ENCODE measurements at places on chromosomes 5 and 9.

- no peak for DNase-seq
Measured at GRCh38 chr9:88890546-88890945, 100.7 kb upstream of the S1PR3 start.

- no peak for DNase-seq
Measured at GRCh38 chr9:75601280-75601679, 289.2 kb upstream of the PCSK5 start.

DNA sequence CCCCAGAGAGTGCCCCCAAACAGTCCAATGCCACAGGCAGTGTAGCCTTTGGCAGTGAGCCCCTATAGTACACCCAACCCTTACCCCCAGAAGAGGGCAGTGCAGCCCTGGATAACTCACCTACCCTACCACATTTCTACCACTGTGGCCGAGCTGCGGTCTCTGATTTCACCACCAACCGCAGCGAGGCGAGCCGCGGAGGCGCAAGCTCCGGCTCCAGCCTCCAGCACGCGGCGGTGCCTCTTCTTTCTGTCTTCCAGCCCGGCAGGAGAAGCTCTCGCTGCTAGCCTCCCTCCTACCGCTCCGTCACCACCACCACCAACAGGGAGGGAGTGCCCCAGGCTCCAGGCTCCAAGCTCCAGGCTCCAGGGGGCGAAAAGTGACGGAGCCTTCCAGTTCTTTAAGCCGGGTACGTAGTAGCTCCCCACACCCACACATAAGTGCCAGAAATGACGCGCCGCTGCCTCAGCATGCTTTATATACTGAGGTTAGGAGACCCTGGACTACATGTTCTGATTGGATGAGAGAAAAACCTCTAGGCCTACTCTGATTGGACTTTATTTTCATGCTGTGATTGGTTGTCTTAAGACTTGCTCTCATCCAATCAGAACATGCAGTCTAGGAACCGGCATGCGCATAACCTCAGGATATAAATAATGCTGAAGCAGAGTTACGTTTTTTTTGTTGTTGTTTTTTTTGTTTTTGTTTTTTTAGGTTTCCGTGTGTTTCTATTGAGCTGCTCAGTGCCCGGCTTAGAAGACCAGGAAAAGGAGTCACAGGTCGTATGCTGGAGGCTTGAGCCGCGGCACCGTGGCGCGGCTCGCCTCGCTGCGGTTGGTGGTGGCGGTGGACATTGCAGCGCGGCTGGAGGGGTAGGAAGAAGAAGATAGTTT, at the start of gene PCAT7:
Gene PCAT7, plus strand, starts transcription at position 645 of the 893 bp plus-strand sequence.
- no peak for DNase-seq

GRCh38 chr5:143514616-143515335, 111.3 kb upstream of the NR3C1 start:
- peak; percentile 52 for DNase-seq

DNA sequence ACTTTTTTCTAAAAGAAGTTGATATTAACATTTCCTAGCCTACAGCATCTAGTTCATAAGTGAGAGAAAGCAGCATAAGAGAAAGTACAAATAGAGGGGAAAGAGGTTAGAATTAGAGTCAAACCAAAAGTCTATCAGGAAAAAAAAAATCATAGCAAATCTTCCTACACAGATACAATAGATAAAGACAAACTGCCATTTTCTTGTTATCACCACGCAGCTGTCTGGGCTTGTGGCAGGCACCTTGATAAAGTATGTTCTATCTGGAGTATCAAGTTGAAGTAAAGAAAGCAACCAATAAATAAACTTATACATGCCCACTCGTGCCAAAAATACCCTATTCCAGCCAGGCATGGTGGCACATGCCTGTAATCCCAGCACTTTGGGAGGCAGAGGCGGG, 5.3 kb upstream of the NR4A3 start:
- DNase-seq: no peak

DNA sequence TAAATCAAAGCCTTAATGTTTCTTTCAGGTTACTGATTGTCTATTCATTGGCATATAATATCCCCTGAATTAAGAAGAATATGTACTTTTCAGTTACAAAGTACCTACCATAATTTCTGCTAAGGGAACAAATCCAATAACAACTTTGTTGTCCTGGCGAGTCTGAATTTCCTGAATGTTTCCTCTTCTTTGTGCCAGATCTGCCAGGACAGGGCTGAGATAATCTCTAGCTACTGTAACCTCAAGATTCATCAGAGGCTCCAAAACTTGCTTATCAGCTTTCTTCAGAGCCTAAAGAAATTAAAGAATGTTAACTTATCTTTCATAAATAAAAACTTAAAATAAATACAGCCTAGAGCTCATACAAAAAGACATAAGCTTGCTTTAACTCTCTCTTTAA, 37.2 kb downstream of the HEXB start:
- no peak for DNase-seq

DNA sequence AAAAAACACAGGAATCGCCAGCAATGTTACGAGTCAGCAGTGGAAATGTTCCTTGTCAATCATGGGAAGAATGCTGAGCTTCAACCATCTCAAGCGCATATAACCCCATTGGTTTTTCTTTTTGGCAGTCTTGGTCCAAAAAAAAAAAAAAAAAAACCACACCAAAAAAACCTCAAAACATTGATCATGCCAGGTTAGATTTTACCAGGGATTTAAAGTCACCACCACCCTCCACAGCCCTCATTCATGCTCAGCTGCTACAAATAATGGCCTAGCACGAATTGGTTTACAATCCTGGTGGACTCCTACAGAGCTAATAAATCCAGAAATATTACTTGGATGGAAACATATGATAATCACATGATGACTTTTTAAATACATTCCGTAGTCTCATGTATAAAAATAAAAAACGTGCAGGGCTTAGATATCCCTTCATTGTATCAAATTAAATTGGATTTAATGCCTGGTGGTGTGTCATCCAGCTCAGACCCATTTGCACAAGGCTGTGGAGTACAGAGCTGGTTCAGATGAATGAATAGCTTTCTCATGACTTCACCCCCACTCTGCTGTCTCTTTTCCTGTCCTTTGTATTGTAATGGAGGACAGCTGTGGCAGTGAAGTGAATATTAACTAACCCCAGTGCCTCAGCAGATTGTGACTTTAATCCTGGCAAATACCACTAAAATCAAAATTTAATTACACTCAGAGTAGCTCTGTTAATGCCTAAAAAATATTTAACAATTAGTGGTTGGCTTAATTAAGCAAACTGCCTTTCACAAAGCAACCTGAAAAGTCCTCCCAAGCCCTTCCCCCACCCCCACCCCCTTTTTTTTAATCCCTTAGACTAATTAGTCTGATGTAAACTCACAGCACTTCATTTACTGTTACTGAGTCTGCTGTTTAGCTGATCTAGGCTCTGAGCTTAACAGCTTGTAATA, 626.5 kb upstream of the ZNF608 start:
- peak; percentile 70 for DNase-seq

GRCh38 chr9:38127271-38127839, 58.3 kb upstream of the SHB start:
- no peak for DNase-seq

DNA sequence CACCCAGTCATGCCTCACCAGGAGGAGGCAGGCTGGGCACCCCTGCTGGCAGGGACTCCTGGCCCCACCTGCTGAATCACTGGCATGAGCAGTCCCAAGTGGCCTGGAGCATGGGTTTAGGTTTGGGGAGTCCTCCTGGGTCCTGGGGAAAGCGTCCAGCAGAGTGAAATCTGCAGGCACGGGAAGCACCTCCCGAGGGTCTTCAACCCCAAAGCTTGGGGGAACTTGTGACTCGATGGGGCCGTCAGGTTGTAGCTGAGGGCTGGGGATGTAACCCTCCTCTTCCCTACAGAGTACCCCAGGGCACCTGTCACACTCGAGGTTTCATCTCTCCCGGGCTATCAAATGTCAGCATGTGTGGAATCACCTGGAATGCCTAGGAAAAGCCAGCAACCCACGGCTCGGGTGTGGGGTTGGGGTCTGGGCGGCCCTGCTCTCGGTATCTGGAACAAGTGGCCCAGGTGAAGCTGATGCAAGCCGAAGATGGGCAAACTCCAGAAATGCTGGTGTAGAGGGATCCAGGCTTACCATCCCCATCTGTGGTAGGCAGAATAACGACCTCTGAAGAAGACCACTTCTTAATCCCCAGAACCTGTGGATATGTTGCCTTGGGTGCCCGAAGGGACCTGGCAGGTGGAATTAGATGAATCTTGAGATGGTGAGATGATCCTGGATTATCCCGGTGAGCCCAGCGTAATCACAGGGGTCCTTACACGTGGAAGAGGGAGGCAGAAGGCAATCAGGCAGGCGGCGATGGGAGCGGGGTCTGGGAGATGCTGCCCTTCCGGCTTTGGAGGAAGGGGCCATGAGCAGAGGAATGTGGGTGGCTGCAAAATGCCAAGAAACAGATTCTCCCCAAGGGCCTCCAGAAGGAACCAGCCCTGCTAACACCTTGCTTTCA, 6.1 kb upstream of the RASGEF1C start:
- no peak for DNase-seq

- DNase-seq: no peak
Measured at GRCh38 chr9:117044241-117044640, 357.1 kb downstream of the TRIM32 start.

DNA sequence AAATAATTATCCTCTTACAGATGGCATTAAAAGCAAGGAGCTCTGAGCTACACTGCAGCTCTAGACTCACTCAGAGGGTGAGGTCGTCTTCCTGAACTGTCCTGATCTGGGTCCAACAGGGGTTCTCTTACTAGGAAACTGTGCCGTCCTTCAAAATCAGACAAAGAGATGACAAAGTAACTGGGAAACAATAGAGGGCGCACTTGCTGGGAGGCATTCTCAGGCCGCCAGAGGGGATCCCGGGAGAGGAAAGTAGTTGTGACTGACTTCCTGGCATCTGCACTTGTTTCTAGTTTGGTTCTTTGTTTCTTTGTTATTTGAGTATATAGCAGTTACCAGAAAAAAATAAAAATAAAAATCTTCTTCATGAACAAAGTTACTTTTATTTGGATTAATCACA, 142.9 kb upstream of the MSX2 start:
- peak; percentile 5 for DNase-seq

- DNase-seq: peak; percentile 14
Measured at GRCh38 chr5:151318850-151319732, 15.5 kb upstream of the SLC36A3 start.

DNA sequence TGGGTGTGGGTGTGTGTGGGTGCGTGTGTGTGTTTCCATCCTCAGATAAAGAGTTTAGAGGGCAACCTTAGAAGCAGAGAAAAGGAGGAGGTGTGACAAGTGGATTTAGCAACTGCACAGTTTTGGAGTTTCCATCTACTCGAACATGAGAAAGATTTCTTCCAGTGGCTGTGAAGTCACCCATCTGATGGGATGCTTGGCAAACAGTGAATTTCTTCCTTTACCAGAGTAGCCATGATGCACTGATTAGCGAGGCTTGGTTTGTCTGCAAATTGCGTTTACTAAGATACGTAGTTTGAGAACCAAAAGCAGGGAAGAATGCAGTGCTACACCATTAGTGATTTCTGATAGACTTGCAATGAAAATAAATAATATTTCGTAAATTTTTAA, 791 bp upstream of the STARD4 start:
- no peak for DNase-seq

GRCh38 chr5:132822650-132823480, 7.6 kb downstream of the SHROOM1 start:
- no peak for DNase-seq

DNA sequence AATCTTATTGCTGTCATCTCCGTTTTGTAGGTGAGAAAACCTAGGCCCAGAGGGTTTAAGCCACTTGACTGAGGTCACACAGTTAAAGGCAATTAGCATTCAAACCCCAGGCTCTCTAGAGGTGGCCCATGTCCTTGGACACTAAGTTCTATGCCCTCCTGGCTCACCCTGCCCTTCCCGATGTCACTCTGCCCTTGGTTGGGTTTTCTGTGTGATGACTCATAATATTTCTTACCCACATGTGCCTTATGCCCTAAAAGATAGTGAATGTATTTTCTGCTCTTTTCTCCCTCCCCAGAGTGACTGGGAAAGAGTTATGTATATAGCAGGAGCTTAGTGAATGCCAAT, 174.5 kb upstream of the PITX1 start:
- DNase-seq: no peak

DNA sequence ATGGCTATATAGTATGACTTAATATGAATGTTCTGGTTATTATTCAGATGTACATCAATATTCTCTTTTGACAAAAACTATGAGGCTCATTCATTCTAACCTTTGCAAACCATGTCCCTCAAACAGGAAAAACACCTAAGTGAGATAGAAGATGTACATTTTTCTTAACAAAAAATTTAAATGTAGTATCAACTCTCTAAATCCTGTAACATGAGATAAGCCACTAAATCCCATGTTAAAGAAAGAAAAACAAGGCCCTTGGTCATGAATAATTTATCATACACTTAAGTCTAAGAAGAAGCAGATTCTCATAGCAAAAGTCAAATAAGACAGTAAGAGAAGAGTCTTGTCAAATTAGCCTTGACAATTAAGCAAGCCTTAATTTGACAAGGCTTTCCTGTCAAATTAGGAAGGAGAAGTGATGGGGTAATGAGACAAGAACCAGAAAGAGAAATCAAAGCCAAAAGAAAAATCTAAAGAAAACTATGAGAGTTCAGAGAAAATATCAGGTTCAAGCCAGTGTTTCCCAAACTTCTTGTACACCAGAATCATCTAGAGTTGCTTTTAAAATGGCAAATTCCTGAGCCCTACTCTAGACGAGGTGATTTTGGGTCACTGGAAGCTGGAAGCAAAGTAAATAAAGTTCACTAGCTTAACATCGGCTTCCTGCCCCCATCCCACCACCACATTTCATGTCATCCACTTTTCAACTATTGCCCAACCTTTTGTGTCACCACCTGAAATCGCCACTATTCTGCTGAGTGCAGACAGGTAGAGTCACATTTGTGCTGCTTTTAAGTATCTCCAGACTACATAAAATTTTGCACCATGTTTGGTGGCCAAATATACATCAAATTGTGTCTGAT, 76.5 kb downstream of the NR6A1 start:
- DNase-seq: no peak

GRCh38 chr9:87800456-87800855, 74.5 kb downstream of the CTSL start:
- no peak for DNase-seq

- DNase-seq: no peak
Measured at GRCh38 chr5:116838011-116838536, 263.5 kb upstream of the SEMA6A start.

DNA sequence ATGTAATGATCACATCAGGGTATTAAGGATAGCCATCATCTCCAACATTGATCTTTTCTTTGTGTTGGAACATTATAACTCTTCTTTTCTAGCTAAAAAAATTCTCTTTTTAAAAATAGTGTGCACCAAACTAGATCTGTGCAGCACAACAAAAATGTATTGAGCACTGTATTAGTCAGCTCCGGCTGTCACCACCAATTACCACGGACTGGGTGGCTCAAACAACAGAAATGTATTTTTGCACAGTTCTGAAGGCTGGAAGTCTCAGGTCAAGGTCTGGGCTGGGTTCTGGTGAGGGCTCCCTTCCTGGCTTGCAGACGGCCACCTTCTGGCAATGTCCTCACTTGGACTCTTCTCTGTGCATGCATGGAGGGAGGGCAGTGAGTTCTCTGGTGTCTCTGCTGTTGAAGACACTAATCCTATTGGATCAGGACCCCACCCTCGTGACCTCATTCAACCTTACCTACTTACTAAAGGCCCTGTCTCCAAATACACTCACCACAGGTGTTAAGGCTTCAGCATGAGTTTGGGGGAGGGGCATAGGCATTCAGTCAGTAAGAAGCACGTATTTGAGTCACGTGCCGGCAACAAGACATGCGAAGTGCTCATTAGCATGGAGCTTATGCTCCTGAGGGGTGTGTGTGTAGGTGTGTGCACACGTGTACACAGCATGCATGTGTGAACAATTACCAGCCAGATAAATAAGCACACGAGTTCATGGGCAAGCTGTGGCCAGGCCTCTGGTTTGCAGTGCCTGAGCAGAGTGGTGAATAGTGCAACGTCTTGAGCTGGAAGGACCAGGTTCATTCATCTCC, 89.4 kb upstream of the SH3PXD2B start:
- no peak for DNase-seq
